Stimulated activated CD8-positive, alpha-beta memory T cell treated with anti-CD3 and anti-CD28 coated beads, Interleukin-15, amount 100 ng/mL, for 48 hours (primary cell): ENCODE measurements at places on chromosomes 2 and 18.

GRCh38 chr2:142323206-142323605 lies 192.4 kb upstream of the LRP1B start:
- no peak for DNase-seq

GRCh38 chr18:75199327-75199726 lies 9.6 kb downstream of the PTGR3 start:
- no peak for DNase-seq

- DNase-seq = no peak
Measured at GRCh38 chr18:58146099-58146498, 102.1 kb downstream of the NEDD4L start.

DNA sequence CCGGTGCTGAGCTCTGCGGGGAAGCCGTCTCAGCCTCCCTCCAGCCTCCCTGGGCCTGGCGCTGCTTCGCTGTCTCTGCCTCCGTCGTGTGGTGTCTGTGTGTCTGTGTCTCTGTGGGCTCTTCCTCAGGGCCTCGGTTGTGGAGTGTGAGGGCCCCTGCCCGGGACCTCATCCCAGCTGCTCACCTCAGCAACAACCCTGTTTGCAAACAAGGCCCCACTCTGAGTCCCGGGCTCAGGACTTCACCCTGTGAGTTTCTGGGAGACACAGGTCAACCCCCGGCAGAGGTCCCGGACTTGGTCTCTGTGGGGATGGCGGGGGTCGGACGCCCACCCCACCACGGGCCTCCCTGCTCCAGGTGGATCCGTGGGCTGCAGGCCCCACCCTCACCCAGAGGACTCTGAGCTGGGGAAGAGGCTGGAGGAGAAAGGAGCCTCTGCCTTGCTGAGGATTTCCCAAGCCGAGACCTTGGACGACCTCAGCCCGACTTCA lies 127.4 kb upstream of the CTDP1 start:
- no peak for DNase-seq

GRCh38 chr18:54069729-54070128 lies 154.7 kb downstream of the MBD2 start:
- DNase-seq = no peak

DNA sequence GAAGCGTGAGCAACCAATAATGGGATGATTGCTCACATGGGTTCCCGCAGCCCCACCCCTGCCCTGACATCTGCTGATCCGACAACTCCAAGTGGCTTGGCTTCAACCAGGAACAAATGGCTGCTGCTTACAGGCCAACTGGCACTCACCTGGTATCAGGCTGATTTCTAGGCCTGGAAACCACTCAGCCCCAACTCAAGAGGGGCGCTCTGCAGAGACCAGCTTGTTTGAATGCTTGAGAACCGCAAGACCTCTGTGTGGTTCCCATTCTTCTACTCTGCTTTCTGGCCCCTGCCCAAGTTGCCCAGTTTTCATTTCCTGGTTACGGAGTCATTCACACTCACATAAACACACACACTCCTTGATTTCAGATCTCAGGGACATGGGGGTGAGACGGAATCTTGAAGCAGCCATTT lies 52.0 kb downstream of the TNP1 start:
- DNase-seq = no peak

- DNase-seq = no peak
Measured at GRCh38 chr2:208256192-208256782, 1.4 kb upstream of the IDH1 start.

DNA sequence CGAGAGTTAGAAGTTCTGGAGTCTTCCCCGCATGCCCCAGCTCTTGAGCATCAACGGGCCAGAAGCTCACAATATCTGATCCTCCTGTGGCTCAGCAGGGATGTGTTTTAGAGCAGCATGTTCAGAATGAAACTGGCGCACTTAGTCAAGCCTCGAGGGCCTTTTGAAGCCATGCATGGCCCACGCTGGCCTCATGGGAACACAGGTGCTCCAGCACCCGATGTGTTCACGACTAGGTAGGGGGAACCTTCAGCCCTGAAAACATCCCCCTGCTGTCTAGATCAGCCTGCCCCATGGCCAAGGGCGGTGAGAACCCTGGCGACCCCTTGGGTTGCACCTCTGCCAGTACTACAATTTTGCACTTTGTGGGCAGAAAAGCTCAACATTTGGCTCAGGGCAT lies 32.8 kb downstream of the MSH6 start:
- no peak for DNase-seq

DNA sequence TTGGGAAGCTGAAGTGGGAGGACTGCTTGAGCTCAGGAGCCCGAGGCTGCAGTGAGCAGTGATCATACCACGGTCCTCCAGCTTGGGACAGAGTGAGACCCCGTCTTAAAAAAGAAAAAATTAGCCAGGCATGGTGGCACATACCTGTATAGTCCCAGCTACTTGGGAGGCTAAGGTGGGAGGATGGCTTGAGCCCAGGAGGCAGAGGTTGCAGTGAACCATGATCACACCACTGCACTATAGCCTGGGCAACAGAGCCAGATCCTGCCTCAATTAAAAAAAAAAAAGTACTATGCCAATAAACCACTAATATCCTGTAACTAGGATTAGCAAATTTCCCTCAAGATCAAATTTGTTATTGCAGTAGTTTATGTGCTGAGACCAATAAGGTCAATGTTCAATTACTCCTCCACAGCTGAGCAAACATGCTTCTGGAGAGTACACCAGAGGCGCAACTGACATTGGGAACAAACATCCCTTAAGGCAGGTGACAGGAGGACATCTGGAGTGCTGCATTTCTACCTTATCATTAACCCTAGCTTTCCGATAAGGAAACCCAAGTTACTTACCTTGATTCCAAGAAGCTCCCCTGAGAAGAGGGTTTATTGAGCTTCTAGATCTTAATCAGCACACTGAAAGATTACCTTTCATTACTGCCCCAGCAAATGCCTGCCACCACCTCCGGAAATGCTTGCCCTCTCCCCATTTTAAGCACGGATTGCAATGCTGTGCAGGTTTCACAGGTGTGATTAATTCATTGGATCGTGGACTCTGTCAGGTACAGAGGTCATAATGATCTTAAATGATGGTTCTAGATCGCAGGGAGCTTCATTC lies 26.2 kb downstream of the MGAT4A start:
- DNase-seq = no peak
